CD4-positive, alpha-beta memory T cell (primary cell): ENCODE measurements at places on chromosomes 6 and 20.

GRCh38 chr20:3068075-3068474 lies 3.3 kb upstream of the OXT start:
- DNase-seq: no peak

DNA sequence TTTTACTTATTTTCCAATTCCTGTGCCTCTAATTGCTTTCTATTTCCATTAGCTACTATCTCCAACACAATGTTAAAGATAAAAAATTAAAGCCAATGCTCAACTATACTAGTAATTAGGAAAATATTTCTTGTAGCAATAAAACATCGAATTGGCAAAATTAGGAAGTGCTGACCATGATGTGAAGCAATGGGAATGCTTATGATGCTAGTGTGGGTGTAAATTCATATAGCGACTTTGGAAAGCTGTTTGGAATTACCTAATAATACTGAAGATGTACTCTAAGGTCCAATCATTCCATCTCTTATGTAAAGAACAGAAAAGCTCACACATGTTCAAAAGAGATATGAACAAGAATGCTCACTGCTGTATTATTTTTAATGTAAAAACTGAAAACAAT lies 78.2 kb downstream of the UBE3D start:
- no peak for DNase-seq

GRCh38 chr6:163083141-163083540 lies 331.4 kb upstream of the QKI start:
- DNase-seq: no peak

GRCh38 chr6:108564178-108564577 lies 3.5 kb downstream of the FOXO3 start:
- no peak for DNase-seq

- no peak for DNase-seq
These were observed 143.1 kb downstream of the CDH26 start for GRCh38 chr20:60101201-60101890.

DNA sequence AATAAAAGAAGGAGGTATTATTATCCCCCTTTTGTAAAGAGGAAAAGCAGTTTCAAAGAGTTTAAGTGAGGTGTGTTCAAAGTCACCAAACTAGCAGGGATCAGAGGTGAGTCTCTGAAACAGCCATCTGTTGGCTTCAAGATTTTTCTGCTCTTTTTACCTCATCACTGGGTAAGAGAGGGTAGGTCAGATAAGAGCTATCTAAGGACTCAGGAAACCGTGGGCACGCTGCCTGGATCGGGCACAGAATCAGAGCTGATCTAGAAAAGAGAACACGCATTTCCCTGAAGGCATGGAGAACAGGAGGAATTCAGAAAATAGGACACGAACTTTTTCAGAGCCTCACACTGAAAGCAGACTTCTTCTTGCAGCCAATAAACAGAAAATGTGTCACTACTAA lies 65.8 kb upstream of the LY86 start:
- DNase-seq: no peak

DNA sequence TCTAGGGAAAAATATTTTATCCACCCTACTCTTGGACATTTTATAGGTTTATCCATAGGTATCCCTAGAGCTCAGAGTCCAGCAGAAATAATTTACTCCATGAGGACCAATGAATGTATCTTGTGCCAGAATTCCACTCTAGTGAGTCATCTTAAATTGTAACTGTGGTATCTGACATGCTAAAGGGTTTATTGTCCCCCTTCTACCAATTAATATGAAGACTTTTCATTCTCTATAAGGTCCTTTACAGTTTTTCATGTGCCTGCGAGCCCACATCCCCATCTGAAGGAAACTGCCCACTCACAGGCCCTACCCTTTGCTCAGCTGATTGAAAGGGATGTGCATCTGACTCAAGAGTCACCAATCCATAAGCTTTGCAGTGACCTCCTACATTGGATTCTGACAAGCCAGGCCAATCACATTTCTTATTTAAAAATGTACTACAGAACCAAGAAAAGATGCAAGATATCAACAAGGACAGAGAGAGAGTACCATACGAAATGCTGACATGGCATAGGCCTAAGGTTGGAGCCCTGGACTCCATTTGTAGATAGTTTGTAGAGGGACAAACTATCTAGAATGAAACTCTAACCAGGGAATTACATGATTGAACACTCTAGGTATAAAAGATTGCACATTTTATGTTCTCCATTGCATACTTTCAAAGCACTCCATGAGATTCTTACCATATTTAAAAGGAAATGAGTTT lies 93.4 kb upstream of the DEFB112 start:
- no peak for DNase-seq

DNA sequence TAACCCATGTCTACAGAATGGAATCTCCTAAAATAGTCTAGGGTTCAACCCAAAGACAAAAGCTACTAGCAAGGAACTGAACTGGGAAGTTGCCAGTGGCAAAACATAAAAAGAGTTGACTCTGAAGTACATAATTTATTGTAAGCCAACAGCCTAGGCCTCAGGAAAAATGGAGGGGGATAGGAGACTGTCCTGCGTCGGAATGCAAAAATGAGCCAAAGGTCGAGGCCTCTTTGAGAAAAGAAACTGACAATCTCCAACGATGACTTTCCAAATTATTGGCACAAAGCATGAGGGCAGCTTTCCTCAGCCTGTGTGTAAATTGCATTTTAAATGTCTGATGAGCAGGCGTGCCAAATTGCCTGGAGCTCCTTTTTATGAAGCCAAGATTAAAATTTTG lies 2.1 kb downstream of the COL12A1 start:
- no peak for DNase-seq

DNA sequence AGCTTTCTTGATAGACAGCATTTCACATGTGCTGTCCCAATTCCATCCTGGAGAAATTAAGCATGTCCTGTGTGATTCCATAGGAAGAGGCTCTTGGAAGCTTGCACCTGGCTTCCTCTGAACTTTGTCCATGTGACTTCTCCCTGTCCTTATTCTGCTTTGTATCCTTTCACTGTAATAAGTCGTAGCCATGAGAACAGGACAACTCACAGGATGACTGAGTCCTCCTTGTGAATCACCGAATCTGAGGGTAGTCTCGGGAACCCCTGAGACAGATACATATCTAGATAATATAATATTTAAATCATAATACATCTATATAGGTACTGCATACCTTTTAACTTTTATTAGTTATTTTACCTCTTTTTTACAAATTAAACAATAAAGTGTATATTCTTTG lies 156.7 kb upstream of the THEMIS start:
- no peak for DNase-seq
